Karpas-422 (cell line): ENCODE measurements at places on chromosomes 12 and 14. TPM values are rescaled to one million over a fixed set of nuclear protein-coding genes. Genes with fewer than 3 reads are reported as not detected.

Gene MYH6
- total RNA-seq = not detected in 2 replicates

GRCh38 chr12:50101663-50102062, 2.1 kb upstream of the GPD1 start:
- H3K4me1 ChIP-seq = peaks cover 39% of the 10 kb centered on the region
- H3K4me3 ChIP-seq = no peak overlapping the region
- no peak for DNase-seq
- no peaks in the 10 kb centered on the region for H3K27me3 ChIP-seq
- peak overlapping the region; percentile 61 for H3K27ac ChIP-seq

- H3K27me3 ChIP-seq = no peaks in the 10 kb centered on the region
- H3K36me3 ChIP-seq = no peaks in the 10 kb centered on the region
- H3K4me3 ChIP-seq = no peak overlapping the region
- H3K4me1 ChIP-seq = peaks cover 13% of the 10 kb centered on the region
- no peak for DNase-seq
- no peak overlapping the region for H3K27ac ChIP-seq
Measured at GRCh38 chr12:57629897-57630471, 3.0 kb downstream of the B4GALNT1 start.

- peaks cover 4% of the 10 kb centered on the region for H3K4me1 ChIP-seq
- no peaks in the 10 kb centered on the region for H3K36me3 ChIP-seq
- H3K27me3 ChIP-seq = no peaks in the 10 kb centered on the region
- H3K4me3 ChIP-seq = no peak overlapping the region
- no peak for DNase-seq
- H3K27ac ChIP-seq = no peak overlapping the region
Measured at GRCh38 chr12:24560192-24560775, 388.6 kb downstream of the BCAT1 start.
